Hematopoietic multipotent progenitor cell treated with erythropoietin and hydrocortisone succinate and interleukin-3 and kit ligand, for 4 days (in vitro differentiated cells): ENCODE measurements at places on chromosomes 6 and 20.

DNA sequence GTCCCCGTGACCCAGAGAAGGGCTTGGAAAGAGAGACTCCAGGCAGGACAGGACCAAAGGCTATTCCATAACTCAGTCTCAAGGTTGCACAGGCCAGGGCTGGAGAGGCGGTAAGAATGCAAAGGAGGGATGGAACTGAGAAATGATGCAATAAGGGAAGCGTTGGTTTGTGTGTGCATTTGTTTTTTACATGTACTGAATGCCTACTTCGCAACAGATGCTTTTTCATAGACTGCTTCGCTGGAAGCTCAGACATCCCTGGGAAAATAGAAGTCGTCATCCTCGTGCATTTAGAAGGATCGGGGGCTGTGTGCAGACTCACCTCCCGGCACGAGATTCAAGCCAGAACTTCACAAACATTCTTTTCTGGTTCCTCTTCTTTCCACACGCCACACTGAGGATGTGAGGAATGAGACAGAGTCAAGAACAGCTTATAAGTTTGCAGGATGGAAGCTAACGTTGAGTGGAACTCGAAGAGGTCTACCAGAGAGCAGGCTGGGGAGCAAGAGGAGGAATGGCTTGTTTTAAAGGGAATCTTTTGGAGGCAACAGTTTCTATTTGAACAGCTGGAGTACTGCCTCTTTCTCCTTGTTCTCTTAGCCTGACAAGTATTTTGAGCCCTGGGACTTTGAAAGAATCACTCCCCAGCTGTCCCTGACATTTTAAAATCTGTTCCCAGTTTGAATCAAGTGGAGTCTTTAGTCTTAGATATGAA, 19.3 kb upstream of the LY86 start:
- no peak for DNase-seq

DNA sequence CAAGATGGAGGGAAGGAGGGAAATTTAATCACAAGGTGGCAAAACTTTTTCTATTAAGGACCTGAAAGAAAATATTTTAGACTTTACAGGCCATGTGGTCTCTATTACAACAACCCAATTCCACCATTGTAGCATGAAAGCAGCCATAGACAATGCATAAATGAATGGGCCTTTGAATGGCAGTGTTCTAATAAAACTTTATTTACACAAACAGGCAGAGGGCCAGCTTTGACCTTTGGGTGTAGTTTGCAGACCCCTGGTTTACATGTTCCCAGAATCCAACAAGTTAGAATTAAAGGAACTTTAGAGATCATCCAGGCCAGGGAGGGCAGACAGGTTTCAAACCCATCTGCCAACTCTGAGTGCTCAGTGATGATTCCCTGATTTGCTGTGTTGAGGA, 95.2 kb downstream of the BANF2 start:
- no peak for DNase-seq

- no peak for DNase-seq
Observed at GRCh38 chr6:126607289-126607688, 267.4 kb downstream of the CENPW start.

- no peak for DNase-seq
Observed at GRCh38 chr6:122042960-122043735, 356.3 kb upstream of the HSF2 start.

DNA sequence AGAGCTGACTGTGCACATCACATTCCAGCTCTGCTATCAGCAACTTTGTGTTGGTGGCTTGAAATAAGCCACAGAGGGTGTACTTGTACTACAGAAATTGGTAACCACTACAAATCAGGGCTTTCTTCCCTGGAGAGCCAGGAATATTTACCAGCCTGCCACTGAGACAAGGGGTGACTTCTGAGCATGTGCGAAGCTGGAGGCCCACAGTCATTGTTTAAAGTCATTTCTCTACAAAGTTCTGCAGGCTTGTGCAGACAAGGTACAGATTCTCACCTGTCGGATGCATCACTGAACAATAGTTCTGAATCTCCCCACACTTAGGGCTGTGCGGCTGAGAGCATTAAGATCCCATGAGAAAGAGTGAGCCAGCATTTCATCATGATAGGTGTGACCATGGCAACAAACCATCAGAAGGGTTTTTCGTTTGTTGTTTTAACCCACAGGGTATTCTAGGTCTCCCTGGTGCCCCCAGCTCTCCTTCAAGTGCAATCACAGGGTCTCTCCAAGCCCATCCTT, 292.8 kb downstream of the CDC5L start:
- no peak for DNase-seq
